Pons (tissue), 1 donor: ENCODE measurements at places on chromosomes 3 and 15.

- no peak for DNase-seq
Observed at GRCh38 chr3:133573629-133574194, at the start of gene CDV3. Gene CDV3, plus strand, starts transcription at chr3:133573686. Its CDS starts 359 bp downstream, at chr3:133574045.

- no peak for DNase-seq
Observed at GRCh38 chr3:127260826-127261555, 26.9 kb downstream of the PRR20G start.

DNA sequence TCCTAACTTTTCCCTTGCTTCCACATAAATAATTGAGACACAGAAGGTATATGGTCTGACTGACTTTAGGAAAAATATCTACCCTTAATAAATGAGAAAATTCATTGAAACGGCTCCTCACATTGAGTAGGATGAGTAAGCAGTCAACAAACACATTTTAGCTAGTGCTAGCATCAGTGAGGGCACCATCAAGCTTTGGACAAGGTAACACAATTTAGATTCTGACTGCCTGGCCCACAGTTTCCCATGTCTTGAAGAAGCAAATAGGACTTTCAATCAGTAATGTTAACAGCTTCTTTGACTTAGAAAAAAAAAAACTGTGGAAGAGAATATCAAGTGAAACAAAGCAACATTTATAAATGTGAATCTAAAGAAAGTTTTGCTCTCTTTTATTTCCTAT, 70.1 kb upstream of the MBNL1 start:
- DNase-seq: peak; percentile 45

GRCh38 chr3:196754091-196754981, 14.7 kb downstream of the PAK2 start:
- no peak for DNase-seq

GRCh38 chr3:59163953-59164352, 114.1 kb upstream of the CFAP20DC start:
- no peak for DNase-seq

DNA sequence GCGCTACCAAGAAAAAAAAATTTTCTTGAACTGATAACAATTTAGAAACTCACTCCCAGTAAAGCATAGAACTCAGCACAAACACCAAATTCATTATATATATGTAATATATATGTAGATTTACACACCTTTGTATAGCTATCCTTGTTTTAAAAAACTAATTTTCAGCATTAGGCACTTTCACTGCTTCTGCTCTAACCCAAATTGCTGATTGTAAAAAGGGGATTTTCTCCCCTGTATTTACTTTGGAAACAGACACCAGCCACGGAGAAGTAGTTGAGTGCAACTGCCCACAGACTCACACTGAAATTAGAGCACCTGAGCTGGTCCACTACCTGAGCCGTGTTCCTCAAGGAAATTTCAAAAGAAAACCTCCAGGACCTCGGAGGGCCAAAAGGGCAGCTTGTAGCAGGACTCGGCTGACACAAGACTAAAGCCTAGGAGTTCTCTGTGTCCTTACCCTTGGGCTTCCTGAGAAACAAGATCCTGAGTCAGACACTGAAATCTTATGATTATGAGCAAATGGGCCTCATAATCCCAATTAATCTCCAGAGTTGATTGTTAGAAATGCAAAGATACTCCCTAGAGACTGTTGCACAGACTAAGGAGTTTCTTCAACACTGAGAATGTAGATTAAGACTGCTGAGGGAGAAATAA, 106.0 kb downstream of the TNIK start:
- no peak for DNase-seq
